Astrocyte (in vitro differentiated cells and primary cell): ENCODE measurements at places on chromosomes 16 and 17.

- H3K36me3 ChIP-seq = no peaks in the 10 kb centered on the region
- no peaks in the 10 kb centered on the region for H3K4me1 ChIP-seq
- no peak overlapping the region for H3K27ac ChIP-seq
Measured at GRCh38 chr17:76902476-76902875, 34.3 kb downstream of the MGAT5B start.

GRCh38 chr16:69465083-69465721 is 40.8 kb downstream of the CYB5B start:
- peaks cover 10% of the 10 kb centered on the region for H3K4me1 ChIP-seq
- H3K27ac ChIP-seq = no peak overlapping the region

DNA sequence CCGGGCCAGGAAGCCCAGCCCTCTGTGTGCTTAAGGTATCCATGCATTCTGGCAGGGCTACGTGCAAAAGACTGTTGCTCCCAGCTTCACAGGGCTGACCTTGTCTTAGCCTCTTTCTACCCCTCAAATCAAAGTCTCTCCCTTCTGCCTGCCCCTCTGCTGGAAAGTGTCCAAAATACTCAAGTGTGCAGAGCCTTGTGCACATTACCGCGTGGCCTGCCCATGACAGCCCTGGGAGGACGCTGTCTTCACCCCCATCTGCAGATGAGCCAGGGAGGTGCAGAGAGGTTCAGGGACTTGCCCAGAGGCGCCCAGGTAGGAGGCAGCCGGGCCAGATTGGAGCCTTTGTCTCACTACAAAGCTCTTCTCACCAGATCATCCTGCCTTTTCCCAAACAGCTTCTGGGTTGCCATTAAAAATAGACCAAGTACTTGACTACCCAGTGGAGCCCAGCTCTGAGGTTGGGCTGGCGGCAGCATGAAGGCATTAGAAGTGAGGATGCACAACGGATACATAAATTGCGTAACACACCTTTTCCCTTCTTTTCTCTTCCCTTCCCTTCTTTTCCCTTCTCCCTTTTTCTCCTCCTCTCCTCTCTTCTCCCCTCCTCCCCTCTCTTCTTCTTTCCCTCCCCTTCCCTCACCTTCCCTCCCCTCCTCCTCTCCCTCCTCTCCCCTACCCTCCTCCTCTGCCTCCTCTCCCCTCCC is 3.5 kb downstream of the CACNG4 start:
- H3K36me3 ChIP-seq = no peaks in the 10 kb centered on the region
- no peak overlapping the region for H3K27ac ChIP-seq
- DNase-seq = no peak
- H3K4me3 ChIP-seq = no peak overlapping the region
- peaks cover 4% of the 10 kb centered on the region for H3K4me1 ChIP-seq

- no peak overlapping the region for H3K27ac ChIP-seq
- peaks cover 3% of the 10 kb centered on the region for H3K4me1 ChIP-seq
- no peaks in the 10 kb centered on the region for H3K27me3 ChIP-seq
- H3K36me3 ChIP-seq = no peaks in the 10 kb centered on the region
- DNase-seq = no peak
Measured at GRCh38 chr16:79367822-79368221, 232.7 kb downstream of the MAF start.

DNA sequence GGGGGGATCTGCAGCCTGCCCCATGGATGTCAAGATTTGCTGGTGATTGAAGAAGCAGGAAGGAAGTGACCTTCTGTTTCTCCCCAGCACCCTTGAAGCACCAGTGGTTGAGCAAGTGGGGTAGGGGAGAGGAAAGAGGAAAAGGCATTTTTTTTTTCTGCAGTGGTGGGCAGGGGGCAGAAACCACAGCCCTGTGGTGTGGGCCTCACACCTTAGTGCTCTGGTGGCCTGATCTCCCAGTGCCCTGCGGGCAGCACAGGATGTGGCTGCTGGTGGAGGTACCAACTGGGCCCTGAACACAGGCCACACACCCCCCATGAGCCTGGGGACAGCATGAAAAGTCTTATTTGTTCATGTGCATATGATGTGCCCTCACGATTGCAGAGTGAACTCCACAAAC is 7.1 kb downstream of the ITGAD start:
- no peak overlapping the region for H3K27ac ChIP-seq
- H3K27me3 ChIP-seq = no peaks in the 10 kb centered on the region
- no peak overlapping the region for H3K4me3 ChIP-seq
- DNase-seq = no peak
- H3K36me3 ChIP-seq = no peaks in the 10 kb centered on the region

GRCh38 chr17:37488607-37489196 is 989 bp upstream of the DUSP14 start:
- no peaks in the 10 kb centered on the region for H3K27me3 ChIP-seq
- DNase-seq = peak; percentile 94
- peak overlapping the region; percentile 95 for H3K27ac ChIP-seq
- H3K36me3 ChIP-seq = no peaks in the 10 kb centered on the region

- H3K27ac ChIP-seq = peak overlapping the region; percentile 93
- peak; percentile 93 for DNase-seq
- peak overlapping the region; percentile 45 for H3K4me3 ChIP-seq
- H3K27me3 ChIP-seq = no peaks in the 10 kb centered on the region
- no peaks in the 10 kb centered on the region for H3K36me3 ChIP-seq
Measured at GRCh38 chr17:72514891-72515290, 394.1 kb downstream of the SOX9 start.

GRCh38 chr17:28247671-28248555 is 71.1 kb upstream of the TMEM97 start:
- H3K27me3 ChIP-seq = peaks cover 18% of the 10 kb centered on the region
- no peak overlapping the region for H3K4me3 ChIP-seq
- no peaks in the 10 kb centered on the region for H3K4me1 ChIP-seq
- no peak for DNase-seq
- no peak overlapping the region for H3K27ac ChIP-seq
